Fibroblast of skin of right quadriceps (primary cell): ENCODE measurements at places on chromosomes 6 and 20.

- DNase-seq: peak; percentile 88
Observed at GRCh38 chr6:151290877-151291721, 51.3 kb downstream of the AKAP12 start.

- DNase-seq: no peak
Observed at GRCh38 chr6:37155394-37156312, 14.3 kb upstream of the PIM1 start.

GRCh38 chr6:140572867-140573266 lies 1198.4 kb upstream of the CITED2 start:
- DNase-seq: no peak

GRCh38 chr6:147648916-147649315 lies 140.4 kb downstream of the SAMD5 start:
- DNase-seq: peak; percentile 58

DNA sequence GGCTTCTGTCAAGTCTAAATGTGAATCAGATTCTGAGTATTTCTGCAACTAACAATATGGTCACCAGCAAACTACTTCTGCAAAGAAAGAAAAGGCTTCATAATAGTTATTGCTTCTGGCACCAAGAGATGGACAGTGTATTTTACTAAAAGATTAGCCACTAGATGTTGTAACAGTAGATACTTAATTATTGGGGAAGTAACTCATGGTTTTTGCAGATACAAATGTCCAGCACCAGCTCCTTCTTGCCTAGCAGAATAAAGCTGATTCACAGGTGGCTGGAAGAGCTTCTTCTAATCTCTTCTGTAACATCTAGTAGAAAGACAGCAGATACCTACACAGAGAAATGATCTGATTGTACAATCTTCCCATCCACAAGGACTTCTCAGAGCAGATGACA lies 21.2 kb downstream of the ATXN1 start:
- no peak for DNase-seq

- peak; percentile 73 for DNase-seq
Observed at GRCh38 chr20:26218301-26218700, 521.6 kb upstream of the ZNF337 start.
